ENCODE measurements at places on chromosomes 16 and 17. TPM values are rescaled to one million over a fixed set of nuclear protein-coding genes. Genes with fewer than 3 reads are reported as not detected.
A peak's percentile ranks its signal among the peaks of the same experiment; 100 is the strongest.

GRCh38 chr16:80063031-80063712, 462.6 kb upstream of the MAF start:
- DNase-seq, result no peak

- DNase-seq, result no peak
These were observed 772 bp upstream of the SAMD14 start for GRCh38 chr17:50130559-50131305.

GRCh38 chr16:84547546-84548061, 43.1 kb upstream of the MEAK7 start:
- no peak for DNase-seq

DNA sequence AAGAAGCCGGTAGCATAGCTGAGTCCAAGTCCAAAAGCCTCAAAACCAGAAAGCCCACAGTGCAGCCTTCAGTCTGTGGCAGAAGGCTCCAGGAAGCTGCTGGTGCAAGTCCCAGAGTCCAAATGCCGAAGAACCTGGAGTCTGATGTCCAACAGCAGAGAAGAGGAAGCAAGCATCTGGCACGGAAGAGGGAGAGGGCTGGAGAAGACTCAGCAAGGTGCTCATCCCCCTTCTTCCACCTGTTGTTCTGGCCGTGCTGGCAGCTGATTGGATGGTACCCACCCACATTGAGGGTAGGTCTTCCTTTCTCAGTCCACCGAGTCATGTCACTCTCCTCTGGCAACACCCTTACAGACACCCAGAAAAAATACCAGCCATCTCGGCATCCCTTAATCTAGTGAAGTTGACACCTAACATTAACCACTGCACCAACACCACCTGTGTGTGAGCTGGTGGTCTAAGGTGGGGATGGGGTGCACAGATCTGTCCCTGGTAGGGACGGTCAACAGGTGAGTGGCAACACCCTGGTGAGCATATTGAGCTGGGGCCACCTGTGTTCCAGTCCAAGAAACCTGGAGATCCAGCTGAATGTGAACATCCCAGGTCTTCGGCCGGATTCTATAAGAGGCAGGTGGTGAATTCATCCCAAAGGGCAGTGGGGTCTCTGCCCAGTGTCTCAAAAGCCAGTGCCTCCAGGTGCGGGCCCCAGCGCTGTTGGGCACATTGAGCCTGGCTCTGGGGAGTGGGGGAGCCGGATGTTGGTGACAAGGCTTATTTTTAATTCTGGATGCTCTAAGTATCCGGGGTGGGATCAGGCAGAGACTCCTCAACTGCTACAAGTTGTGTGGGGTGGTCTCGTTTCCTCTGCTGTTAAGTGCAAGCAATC, 9.8 kb downstream of the MIEF2 start:
- no peak for DNase-seq

- DNase-seq, result no peak
These were observed 53.1 kb upstream of the ATF7IP2 start for GRCh38 chr16:10332775-10333174.

- DNase-seq, result no peak
These were observed 235.7 kb downstream of the NTN1 start for GRCh38 chr17:9256751-9257629.

Gene KRTAP3-1
- not detected for total RNA-seq

Gene NAA60
- total RNA-seq, result 54.6 TPM

Gene ABR
- total RNA-seq, result 156 TPM

DNA sequence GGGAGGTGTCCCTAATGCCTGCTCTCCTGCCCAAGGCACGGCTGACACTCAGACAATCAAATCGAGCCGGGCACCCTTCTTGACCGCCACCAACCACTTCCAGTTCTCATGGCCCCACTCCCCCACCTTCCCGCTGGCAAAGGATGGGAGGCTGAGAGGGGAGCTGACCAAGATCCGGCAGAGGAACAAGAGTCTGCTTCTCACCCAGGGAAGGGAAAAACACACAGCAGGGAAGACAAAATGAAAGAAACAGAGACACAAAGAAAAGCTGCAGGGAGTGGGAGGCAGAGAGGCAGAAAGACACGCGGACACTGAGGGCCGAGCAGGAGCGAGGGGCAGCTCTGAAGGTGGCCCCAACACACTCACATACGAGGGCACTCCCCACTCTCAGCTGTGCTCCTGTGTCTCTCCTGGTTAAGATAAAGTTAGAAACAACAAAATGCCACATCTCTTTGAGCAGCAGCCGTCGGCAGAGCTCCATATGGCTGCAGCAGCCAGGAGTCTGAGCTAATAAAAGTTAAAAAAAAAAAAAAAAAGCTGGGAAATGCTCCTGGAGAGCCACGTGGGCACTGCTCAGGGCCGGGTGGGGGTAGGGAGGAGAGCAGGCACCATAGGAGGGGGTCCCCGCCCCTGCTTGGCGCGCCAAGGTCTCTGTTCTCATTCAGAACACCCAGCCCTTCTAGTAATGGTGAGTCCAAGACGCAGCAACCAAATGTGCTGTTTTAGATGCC, 7.4 kb downstream of the LRRC75A start:
- no peak for DNase-seq

DNA sequence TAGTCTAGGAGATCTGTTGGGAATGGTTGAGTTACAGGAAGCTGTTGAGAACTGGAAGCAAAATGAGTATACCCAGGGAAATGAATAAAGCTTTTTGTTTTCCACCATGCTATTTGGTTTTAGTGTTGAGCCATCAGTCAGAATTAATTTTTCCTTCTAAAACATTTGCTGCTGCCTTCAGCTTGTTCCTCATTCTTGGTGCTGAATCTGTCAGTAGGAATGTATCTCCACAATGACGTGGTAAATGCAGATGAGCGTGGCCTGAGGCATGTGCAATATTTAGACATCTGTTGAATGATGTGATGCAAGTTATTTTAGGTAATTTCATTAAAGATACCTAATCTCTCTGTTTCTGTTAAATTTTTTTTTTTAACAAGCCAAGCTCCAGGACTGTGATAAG, 10.9 kb downstream of the HAPSTR1 start:
- no peak for DNase-seq

Gene GSE1
- 62.5 TPM for total RNA-seq

GRCh38 chr17:14575471-14575953, 274.6 kb downstream of the HS3ST3B1 start:
- DNase-seq, result no peak

- no peak for DNase-seq
These were observed 248.9 kb upstream of the TNRC6C start for GRCh38 chr17:77709594-77709993.

DNA sequence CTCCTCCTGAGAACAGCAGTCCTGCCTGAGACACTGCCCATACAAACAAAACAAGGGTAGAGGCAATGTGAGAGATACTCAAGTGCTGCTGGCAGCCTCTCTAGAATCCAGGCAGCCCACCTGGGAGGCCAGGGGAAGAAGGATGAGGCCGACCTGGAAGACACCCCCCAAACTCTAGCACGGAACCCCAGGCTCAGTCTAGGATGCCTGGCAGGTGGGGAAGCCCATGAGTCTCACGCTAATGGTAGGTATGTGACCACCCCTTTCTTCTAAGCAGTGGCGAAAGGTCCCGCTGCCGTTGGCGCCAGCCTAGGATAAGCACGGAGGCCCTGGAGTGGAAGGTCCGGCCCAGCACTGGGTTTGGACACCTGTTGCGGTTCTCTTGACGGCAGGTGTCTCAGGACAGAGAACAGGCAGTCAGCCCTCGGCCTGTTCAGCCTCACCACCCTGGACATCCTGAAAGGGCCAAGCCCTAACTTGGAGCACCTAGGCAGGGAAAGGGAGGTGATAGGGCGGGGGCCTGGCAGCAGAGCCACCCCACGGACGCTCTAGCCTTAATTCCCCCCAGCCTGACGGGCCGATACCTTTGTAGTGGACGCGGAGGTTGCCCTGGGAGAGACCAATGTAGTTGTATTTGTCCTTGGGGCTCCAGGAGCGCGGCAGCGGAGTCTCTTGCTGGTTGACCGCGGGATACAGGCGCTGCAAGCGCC, 487 bp downstream of the RANBP10 start:
- DNase-seq, result no peak

DNA sequence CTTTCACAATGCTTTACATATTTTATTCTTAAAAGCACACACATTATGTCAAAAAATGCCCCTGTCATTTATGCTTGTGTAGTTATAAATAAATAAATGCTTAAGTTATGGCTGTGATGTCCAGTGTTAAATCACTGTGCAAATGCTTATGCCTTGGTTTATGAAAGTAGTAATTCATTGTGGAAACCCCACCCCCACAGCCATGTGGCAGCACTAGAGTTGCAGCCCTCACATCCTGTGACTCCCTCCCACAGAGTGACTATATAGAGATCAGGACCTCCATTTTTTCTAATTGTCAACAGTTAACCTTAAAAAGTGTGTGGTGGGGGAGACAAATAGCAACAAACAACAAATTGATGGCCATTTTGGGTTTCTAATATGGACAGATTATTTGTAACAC, 2.4 kb downstream of the SKAP1 start:
- peak; percentile 45 for DNase-seq

DNA sequence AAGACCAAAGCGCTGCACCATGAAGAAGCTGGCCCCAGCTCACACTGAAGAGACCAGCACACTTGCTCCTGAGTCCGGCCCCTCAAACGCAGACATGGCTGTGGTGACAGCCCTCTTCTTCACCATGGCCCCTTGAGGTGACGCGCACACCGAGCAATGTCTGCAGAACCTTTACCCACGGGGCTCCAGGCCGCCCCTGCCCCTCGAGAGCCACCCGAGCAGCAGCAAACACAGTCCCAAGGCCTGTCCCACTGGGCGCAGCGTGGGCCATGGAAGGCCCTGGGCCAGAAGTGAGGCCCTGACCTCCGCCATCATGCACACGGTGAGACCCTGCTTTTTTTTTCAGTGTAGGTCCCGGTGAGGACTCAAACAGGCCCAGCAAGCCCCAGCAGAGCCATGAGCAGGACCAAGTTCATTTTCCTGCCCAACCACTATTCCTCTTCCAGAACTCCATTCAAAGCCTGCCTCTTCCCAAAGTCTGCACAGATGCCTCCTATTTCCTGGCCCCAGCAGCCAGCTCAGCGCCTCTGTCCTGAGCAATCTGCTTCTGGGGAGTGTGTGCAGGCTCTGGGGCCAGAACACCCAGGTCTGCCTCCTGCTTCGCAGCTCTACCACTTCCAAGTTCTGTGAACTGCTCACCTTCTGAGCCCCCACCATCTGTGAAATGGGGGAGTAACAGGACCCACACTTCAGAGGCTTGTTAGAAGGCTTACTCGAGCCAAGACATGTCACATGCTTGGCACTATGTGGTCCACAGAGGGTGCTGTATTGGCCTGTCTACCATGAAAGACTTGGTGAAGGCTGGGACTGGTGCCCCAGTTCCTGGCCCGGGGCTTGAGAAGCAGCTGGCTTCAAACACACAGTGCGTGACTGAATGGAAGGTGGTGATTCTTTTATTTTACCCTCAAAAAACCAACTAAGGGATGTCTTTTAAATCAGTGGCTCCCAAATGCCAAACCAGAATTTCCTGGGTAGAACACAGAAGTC, 35.7 kb upstream of the GSG1L start:
- peak; percentile 23 for DNase-seq

- no peak for DNase-seq
These were observed 119.1 kb downstream of the HIC1 start for GRCh38 chr17:2174014-2174413.

DNA sequence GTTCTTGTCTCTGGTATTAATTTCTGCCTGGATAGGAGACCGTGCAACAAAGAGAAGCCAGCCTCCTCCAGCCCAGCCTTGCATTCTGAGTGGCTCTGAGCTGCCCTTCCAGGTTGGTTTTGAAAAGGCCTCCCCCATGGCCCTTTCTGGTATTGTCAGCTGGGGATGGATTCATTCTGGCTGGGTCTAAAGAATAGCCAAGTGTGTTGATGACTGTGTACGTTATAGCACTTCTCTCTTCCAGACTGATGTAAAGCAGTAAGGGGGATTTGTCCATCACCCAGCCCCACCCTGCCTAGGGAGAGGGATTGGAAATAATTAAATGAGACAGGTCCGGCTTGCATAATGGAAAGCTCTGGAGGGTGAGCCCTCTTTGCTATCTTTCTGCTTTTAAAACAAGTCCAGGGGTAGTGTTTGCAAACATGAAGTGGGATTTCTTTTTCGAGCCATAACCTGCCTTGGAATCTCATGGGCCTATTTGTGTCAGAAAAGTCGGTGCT, 146.4 kb downstream of the MSI2 start:
- no peak for DNase-seq

Gene ABCA8
- not detected for total RNA-seq

DNA sequence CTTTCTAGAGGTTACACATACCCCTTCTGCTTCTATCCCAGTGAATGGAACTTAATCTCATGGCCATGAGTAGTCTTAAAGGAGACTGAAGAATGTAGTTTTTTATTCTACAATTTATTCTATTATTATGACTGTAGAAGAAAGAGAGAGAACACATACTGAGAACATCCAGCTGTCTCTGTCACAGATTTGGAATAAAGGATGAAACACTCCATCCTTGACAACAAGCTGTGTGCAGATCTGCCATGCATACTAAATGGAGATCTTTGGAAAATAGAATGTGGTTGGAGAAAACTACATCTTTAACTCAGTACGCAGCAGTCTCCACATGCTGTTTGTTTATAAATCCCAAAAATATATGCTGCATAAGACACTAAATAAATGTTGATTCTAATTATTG, 54.1 kb upstream of the NUDT7 start:
- no peak for DNase-seq

Gene KCNJ2
- total RNA-seq, result not detected

DNA sequence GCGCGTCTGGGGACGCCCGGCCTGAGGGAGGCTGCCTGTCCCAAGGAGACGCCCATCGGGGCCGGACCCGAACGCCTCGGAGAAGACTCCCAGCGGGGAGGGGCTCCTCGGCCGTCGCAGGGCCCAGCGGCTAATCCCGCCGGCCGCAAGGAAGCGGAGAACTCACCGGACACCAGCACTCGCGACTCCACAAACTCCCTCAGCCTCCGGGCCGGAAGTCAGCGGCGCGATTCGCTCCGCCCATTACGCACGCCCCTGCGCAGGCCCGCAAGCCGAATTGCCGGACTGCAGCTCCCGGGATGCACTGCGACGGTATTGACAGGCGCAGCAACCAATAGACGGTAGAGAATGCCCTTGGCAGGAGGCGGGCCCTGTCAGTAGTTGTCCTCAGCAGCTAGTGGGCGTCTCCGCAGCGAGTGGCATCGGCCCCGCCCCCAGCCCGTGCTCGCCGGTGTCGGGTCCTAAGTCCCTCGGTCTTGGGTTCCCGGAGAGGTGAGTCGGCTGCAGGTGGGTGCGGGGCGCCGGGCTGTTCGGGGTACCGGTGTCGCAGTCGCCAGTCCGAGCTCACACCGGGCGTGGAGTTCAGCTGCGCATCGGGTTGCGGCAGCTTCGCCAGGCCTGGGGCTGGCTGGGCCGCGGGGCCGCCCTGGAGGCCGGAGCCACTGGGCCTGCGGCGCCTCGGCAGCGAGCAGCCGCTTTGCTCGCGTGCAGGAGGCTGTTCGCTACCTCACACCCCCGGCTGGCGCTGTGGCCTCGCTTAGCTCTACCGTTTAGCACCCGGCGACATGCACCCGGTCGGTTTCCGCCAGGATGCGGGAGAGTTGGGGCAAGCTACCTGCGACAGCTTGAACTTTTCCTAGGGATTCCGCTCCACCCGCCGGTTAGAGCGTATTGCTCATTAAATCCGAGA, at the start of the genes ZNF174 and ZSCAN32:
Gene ZNF174, plus strand, starts transcription at position 437 of the 910 bp plus-strand sequence. CDS start 790 bp downstream, outside the sequence.
Gene ZSCAN32, minus strand, starts transcription at position 226 of the 910 bp plus-strand sequence. CDS start 3,447 bp downstream, outside the sequence.
- DNase-seq, result peak; percentile 96

Gene OTOP3
- not detected for total RNA-seq
